ENCODE measurements at places on chromosomes 2 and 18.

DNA sequence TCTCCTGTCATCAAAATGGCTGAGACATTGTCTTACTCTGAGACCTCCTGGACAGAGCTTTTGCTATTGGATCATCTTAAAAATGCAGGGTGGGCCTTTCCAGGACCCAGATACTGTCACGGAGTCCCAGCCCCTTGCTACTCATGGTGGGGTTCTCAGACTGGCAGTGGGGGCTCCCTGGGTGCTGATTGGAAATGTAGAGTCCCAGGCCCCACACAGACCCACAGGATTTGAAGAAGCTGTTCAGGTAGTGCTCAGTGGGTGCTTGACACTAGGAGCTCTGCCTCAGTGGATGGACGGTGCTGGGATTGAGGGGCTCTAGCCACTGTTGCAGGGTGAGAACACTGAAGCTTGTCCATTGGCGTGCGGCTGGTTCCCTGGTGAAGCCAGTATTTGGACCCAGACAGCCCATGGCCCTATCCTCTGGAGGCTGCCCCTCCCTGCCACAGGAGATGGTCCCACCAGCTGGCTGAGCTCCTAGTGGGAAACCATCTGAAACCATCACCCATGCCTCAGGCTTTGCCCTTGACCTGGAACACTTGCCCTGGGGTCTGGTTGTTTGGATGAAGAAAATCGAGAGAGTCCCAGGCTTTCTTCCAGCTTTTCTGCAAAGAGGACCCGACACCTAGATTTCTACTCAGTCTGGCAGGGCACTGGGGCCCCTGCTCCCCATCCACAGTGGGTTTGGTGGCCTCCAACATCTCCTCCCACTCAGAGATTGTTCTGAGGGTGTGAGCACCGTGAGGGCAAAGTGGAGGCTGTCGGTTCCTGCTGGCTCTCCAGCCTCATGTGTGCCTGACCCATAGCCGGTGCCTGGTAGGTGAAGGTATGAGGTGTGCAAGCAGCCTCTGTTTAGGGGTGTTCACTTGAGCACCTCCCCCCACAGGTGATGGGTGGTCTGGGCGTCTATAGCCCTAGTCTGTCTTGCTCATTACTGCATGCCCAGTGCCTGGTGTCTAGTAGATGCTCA lies 30.1 kb downstream of the MROH2A start:
- no peak for DNase-seq

GRCh38 chr18:47151439-47151838 lies 1.1 kb upstream of the HDHD2 start:
- no peak for DNase-seq

GRCh38 chr2:68420254-68420910 lies 46.7 kb downstream of the FBXO48 start:
- DNase-seq, result no peak

DNA sequence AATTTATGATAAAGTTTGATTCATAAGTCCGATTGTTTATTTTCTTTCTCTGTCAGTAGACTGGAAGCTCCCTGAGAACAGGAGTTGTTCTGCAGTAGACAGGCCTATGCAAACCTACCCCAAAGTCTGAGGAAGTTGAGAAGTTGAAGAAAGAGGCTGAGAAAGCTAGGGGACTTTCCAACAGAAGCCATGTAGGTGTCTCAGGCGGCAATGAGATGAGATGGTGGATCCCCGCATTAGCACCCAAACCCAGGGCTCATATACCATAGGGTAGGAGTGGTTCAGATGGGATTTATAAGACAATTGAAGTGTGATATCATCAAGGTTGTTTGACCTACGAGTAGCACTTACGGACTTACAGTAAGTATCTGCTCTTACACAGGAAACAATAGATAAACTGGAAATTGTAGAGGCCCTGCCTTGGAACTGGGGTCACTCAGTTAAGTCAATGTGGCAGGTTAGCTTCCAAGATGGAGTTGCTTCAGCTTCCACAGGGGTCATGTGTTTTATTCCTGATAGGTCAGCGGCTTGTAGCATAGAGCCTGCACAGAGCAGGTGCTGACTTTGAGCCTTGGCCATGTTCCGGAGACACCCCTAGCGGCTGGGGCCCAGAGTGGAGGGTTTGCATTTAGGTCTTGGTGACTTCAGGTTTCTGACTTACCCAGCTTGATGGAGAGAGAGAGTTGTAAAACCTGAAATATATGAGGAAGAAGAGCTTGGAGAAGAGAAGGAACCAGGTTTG lies 2.3 kb upstream of the PSD4 start:
- DNase-seq, result no peak

DNA sequence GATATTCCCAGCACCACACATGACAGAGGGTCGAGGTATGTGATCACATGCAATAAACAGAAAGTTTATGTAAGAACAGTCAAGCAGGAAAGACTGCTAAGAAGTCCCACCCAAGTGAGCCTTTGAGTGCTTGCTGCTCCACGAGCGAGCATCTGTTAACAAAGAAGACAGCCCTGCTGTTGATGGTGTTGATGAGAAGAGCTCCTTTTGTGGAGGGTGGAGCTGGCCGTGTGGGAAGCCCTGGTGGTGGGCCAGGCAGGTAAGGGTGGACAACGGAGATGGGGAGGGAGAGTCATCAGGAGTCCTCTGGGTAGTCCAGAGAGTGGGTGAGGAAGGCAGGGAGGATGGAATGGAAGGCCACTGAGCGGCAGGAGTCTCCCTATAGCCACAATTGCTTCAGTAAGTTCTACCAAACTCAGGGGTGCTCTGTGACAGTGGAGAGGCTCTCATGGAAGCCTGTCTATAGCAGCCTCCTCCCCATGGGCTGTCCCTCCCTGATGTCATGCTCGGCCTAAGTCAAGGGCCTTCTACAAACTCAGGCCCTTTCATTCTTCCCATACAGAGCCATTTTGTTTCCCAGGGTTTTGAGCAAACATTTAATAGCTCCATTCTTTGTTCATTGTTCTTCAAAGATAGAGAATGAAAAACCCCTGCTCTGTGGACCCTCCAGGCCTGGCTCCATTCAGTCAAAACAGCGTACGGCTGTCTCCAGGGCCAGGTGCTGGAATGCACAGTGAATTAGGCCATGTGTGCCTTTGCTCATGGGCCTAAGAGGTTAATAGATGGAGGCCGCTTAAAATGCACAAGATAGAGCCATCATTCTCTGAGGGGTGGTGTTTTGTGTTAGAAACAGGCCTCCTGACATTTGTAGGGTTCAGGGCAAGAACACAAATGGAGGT lies 494.2 kb upstream of the RAB6C start:
- no peak for DNase-seq

DNA sequence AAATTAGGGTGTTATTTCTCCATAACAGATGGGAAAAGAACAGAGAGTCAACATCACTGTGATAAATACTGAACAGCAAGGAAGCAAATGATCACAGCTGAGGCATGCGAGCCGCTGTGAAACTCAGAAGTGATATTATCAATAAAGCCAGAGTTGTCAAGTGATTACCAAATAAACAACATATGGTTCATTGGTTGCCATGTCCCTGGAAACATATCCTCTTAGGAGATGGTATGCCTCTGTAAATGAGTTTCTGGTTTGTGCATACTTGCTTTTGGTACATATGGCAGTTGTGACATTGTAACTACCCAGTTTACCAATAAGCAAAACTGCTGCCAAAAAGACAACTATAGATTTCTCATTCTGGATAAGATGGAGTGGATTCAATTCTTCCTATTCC lies 23.8 kb downstream of the RAPGEF4 start:
- DNase-seq, result no peak

DNA sequence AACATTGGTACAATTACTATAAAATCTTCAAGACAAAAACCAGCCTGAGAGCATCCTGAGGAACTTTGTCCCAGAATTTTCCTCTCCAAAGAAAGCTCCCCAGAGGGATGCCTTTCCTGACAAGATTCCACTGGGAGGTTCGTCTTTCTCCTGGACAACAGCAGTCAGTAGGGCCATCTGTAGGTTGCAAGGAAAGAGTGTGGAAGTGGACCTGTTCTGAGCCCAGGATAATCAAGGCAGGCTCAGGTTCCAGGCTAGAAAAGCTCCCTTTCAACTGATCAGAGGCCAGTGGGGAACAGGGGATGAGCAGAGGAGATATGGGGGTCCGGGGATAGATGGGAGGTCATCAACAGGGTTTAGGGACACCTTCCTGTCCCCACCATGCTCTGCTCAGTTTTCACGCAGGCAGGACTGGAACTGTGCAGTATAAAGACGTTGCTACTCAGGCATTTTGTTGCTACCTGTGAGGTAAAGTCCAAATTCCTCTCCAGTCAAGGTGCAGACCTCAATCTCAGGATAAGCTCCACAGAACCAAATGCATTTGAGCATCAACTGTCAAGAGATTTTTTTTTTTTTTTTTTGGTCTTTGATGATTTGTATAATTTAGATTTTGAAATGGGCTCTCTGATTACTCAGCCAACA lies 126.2 kb downstream of the STRN start:
- DNase-seq, result no peak

DNA sequence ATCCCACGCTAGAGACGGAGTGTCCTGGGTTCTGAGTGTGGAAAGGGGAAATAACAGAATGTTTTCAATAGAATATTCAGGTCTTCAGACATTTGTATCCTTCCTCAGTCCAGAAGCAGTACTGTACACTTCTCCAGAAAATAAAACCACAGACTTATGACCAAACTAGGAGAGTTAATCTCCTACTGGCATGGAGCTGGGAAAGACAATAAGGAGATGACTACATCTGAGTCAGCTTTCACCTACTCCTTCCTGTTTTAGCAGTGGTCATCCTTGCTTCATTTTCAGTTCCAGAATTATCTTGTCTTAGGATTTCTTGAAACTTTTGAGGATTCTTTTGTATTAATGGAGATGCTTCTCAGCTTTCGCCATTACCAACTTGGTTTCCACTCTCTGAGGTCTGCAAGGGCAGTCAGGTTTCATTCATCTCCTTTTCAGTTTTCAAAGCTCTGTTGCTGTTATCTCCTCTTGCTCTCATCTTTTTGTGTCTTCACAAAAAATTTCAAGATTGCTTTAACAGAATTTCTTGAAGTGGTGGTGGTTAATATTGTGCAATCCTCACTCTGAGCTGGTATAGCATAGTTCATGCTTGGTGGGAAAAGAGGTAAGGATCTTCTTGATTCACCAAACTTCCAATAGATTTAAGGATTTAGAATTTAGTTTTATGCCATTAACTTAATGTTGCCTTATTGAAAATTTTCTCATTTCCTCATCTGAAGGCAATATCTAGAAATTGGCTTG lies 23.7 kb upstream of the NR4A2 start:
- DNase-seq, result no peak
